ENCODE measurements at places on chromosomes 3 and 15.

DNA sequence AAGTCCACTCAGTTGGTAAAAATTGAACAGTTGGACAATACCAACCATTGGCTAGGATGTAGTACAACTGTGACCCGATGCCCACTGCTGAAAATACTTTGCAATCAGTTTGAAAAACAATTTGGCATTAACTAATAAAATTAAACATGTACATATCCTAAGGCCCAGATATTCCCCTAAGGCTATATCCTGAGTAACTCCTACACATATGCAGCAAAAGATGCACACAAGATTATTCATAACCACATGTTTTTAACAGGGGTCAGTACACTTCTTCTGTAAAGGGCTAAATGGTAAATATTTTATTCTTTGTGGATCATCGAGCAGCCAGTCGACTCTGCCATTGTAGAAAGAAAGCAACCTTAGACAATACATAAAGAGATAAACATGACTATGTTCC, 116.3 kb downstream of the MEX3B start:
- no peak for DNase-seq

DNA sequence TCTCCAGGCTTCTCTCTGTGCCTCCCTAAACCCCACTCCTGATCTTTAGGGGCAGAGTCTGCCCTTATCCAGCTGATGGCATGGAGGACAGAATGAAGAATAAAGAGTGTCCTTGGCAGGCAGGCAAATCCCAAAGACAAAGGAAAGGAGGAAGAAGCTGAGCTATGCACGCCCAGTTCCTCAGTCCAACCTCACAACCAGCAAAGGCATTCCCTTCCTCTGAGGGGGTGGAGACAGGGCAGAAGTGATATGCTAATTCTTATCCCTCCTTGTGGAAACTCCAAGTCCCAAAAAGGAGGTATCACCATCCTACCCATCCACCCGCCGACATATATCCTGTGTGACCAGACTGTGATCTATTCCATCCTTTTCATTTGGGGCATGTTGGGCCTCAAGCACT, 10.5 kb upstream of the CCDC54 start:
- no peak for DNase-seq

DNA sequence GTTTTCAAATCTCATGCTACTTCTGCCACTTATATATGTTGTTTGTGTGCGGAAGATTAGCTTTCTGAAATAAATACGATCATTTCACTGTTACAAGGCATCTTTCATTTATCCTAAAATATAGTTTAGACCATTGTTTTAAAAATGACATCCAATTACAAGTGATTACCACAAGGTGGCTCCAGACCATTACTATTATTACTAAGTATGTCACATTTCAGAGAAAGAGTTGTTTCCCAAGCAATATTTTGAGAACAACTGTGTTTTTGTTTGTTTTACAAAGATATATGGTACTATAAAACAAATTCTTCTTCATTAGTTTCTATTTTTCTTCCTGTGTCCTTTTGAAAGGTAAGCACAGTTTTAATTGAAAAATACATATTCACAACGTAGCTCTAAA, 136.0 kb upstream of the RAP2B start:
- no peak for DNase-seq

GRCh38 chr3:119490153-119490552, 8.2 kb upstream of the TIMMDC1 start:
- DNase-seq = no peak

- DNase-seq = no peak
These were observed 55.9 kb upstream of the C3orf80 start for GRCh38 chr3:160169139-160169976.

GRCh38 chr3:57706462-57706861, 13.6 kb upstream of the DENND6A start:
- DNase-seq = no peak

DNA sequence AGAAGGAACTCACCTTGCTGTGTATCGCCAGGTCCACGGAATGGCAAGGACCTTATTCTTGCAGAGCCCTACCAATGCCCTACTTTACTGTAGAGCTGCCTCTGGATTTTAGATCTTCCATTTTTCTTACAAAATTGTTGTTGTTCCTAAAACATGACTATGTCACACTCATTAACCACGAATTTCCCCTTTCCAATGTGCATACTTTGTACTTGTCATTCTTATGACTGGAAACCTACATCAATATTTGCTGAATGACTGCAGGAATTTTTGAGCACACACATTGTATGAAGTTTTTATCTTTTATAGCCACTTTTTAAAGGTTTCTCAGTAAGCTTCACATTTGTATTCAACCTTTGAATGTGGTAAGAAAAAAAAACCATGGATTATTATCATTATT, 35.9 kb upstream of the CMSS1 start:
- DNase-seq = no peak

- DNase-seq = no peak
These were observed 146.0 kb upstream of the SMAD3 start for GRCh38 chr15:66919421-66919820.

GRCh38 chr3:10672422-10672821, 143.6 kb upstream of the SLC6A11 start:
- no peak for DNase-seq

DNA sequence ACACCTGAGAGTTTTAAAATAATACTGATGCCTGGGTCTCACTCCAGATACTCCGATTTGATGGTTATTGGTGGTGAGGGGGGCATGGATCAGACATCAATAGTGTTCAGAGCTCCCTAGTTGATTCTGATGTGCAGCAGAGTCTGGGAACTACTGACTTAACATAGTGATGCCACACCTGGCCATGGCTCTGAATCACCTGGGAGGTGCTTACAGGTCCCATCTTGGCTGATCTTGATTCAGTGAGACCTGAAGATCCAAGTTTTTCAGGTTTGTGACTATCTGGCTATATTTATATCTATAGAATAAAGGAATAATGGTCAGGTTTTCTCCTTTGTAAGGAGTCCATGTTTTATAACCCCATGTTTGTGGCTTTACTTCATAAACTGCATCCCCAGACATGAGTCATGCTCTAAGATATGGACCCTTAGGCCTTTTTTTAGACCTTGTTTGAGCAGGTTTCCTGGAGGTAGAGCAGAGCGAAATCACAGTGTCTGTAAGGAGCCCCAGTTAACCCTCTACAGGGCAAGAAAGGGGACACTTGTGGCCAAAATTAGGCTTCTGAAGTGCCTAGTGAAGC, 101.4 kb downstream of the LARS2 start:
- DNase-seq = no peak
